Activated CD4-positive, alpha-beta T cell treated with anti-CD3 and anti-CD28 coated beads, Interleukin-2, amount 10 ng/mL, durations not matched to agents 7 days and 5 days (primary cell): ENCODE measurements at places on chromosomes 7 and 10.

GRCh38 chr10:70669015-70669414, 3.3 kb upstream of the ADAMTS14 start:
- no peak for DNase-seq

DNA sequence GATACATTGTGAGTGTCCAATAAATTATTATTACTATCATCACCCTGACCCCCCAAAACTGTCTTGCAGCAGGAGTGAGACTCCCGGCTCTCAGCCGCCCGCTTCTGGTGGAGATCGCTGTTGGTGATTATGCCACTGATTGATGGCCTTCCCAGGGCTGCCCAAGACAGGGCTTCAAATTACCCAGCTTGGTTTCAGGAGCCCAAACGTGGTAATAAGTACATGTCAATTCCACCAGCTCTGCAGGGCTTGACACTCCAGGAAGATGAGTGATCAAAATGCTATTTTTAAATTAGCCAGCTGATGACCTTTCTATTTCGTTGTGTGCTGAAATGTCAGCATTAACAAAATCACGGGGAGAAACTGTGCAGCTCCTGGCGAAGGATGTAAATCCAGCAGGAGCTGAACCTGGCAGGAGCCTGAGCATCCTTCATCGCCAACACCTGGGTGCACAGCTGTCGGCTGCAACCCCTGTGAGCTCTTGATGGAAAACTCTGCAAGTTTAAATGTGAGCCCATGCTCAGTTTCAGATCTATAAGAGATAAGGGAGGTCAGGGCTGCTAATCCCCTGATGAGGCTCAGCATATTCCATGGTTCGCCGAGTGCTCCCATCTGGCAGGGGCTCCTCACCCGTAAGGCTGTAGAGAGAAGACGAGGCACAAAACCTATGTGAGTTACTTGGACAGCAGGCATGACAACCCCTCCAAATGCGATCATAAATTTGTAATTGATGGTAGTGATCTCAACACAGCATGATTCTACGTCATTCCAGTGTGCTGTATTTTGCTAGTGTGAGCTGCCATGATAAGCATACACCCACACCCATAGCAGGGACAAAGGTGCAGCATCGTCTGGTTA, 446.3 kb downstream of the TCERG1L start:
- no peak for DNase-seq

GRCh38 chr7:4009211-4010060, 672.7 kb upstream of the FOXK1 start:
- DNase-seq, result no peak

GRCh38 chr10:69425041-69425440, 8.3 kb upstream of the TACR2 start:
- DNase-seq, result no peak

GRCh38 chr10:84341538-84341856, 13.1 kb downstream of the CCSER2 start:
- DNase-seq, result no peak

DNA sequence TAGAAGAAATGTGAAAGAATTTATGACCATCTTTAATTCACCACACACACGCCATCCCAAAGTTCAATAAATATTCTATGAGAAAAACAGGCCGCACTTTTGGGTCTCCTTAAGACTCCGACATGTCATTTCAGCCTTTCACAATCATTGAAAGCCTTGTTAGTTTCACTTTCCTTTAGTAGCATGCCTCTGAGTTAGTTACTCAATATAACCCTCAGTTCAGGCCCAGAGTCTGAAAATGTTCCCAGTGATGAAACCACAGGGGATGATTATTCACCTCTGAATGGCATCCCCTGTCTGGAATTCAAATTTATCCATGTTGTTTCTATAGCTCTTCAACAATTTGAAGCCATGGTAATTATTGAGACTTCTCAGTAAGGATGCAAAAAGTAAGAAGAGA, 278.1 kb upstream of the NRP1 start:
- no peak for DNase-seq

DNA sequence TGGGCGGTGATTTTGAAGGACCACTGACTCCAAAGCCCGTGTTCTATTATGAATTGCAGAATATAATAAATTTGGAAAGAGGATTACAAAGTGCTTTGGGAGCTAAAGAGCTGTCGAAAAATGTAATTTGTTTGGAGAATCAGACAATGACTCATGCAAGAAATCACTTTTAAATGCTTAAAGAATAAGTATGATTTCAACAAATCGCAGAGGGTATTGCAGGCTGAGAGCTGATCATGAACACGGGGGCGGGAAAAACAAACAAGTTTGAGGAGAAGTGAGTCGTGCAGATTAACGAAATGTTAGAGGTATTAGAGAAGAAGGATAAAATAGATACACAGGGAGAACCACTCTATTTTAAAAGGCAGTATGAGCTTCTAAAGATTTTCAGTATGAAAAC, 4.9 kb upstream of the HACD1 start:
- no peak for DNase-seq

GRCh38 chr7:44291066-44291732, 34.2 kb downstream of the CAMK2B start:
- DNase-seq, result no peak

GRCh38 chr7:36453769-36454168, 64.1 kb downstream of the ANLN start:
- no peak for DNase-seq

DNA sequence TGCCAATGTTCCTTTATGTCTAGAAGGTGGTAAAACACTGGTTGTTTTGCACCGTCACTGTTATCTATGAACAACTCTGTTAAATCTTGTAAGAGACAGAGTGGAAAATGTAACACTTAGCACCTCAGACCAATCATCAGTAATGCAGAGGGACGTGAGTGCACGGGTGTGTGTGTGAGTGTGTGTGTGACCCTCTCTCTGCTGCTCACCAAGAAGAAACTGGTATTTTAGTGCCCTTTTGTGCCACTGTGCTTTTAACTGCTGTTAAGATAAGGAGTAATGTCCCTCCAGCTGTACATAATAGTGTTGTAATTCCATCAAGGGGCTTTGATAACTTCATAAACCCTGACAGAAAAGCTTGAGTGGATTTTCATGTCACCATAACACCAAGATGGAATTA, 130.1 kb downstream of the CREB5 start:
- DNase-seq, result no peak

- no peak for DNase-seq
Observed at GRCh38 chr10:99558708-99559107, 26.0 kb downstream of the NKX2-3 start.

DNA sequence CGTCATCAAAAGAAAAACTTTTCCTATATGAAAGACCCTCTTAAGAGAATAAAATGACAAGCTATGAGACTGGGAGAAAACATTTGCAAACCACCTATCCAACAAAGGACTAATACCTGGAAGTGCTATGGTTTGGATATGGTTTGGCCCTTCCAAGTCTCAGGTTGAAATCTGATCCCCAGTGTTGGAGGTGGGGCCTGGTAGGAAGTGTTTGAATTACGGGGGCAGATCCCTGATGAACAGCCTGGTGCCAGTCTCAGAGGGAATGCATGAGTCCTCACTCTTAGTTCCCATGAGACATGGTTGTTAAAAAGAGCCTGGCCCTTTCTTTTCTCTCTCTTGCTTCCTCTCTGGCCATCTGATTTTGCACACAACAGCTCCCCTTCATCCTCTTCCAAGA, 6.3 kb downstream of the ALDH18A1 start:
- no peak for DNase-seq

GRCh38 chr10:28036587-28036986, 37.7 kb upstream of the ODAD2 start:
- no peak for DNase-seq

DNA sequence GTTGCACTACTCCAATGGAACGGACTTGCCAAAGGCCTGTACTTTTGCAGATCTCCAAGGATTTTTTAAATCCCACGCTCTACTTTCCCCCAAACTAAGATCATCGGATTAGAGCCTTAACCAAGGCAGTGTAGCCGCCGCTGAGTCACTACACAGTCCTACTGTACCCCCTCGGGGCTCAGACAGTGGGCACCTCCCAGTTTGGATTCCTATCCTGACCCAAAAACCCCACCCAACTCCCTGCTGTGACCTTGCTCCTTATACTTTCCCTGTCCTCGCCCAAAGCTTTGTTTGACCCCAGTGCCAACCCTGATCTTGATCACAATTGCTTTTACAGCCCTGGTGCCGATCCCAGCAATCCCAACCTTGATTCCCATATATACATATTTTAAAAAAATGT, 17.5 kb upstream of the PLAU start:
- no peak for DNase-seq

GRCh38 chr10:30750971-30751677, 121.6 kb upstream of the LYZL2 start:
- no peak for DNase-seq

GRCh38 chr7:150631866-150632864, at the start of gene GIMAP6:
Gene GIMAP6, minus strand, starts transcription at chr7:150632385. Its CDS starts 2,243 bp downstream, at chr7:150630142.
- peak; percentile 57 for DNase-seq

GRCh38 chr7:10860516-10860915, 113.2 kb upstream of the PHF14 start:
- DNase-seq, result no peak

- DNase-seq, result no peak
Observed at GRCh38 chr7:103764901-103765300, 224.6 kb downstream of the RELN start.

DNA sequence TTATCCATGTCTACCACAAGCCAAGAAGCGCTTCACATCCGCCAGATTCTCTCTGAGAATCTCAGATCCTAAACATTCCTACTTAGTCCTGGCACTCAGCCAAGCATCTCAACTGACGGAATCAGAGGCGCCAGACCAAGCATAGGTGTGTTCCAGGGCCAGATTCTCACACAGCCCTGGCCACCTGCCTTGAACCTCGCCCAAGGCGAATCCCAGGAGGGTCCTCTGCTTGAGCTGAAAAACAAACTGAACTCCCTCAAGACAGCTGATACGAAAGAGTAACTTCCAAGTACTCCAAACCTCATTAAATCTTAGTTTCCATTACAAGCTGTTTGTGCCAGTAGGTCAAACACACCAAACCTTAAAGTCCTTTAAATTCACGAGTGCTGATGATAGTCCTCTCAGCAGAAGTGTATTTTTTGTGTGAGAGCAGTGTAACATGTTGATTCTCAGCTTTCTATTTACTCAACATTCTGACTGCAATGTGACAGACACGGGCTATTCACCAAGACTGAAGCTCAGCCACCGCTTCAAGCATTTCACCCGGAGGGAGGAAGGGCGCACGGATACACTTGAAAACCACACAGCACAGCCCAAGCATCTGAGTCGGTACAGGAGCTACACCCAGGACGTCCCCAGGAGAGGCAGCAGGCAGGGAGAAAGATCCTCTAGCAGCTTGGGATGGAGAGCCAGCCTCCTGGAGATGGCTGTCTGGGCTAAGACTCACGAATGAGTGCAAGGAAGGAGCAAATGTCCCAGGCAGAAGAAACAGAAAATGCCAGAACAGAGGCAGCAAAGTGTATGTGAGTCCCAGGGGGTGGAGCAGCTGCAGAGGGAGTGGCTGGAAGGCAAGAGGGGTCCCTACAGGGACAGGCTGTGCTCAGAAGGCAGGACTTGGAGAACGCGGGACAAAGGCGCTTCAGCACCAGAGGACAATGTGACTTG, 6.0 kb downstream of the PARD3 start:
- no peak for DNase-seq

DNA sequence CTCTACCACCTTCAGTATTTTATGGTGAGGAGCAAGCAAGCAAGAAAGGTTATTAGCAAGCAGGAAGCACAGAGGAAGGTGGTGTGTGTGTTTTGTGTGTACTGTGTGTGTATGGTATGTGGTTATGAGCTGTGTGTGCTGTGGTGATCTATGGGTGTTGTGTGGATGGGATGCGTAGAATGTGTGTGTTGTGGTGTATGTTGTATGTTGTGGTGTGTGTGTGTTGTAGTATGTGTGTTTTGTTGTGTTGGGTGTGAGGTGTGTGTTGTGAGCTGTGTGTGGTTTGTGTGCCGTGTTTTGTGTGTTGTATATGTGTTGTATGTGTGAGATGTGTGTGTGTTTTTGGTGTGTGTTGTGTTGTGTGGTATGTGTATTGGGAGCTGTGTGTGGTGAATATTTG, 16.8 kb upstream of the IGFBP3 start:
- no peak for DNase-seq

- DNase-seq, result no peak
Observed at GRCh38 chr7:44348851-44349781, 23.7 kb upstream of the CAMK2B start.

GRCh38 chr7:1007901-1008300, 24.9 kb downstream of the CYP2W1 start:
- DNase-seq, result no peak

DNA sequence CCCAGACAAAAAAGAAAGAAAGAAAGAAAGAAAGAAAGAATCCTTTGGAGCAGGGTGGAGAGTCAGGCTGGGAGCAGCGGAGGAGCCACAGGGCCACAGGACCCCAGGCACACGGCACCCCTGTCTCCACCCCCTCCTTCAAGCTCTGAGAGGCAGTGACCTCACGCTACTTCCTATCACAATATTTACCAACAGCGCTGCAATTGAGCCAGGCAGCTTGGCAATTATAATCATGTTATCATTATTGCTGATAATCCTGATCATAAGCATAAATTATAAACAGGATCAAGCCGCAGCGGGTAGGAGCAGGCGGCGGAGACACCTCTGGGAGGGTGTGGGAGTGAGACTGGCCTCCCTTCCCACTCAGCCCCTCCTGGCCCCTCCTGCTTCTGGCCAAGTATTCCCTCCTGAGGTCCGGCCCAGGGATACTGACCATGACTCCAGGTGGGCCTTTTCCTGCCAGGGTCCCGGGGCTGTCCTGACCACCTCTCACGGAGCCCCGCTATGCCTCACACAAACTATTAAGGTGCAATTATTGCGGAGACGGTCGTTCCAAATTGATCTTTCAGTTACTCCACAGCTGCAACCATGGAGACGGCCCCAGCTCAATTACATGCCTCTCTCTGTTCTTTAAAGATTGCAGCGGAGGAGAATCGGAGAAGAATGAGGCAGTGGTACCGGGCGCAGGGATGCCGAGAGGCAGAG, 10.0 kb upstream of the GTF2IRD1 start:
- DNase-seq, result no peak

- DNase-seq, result no peak
Observed at GRCh38 chr7:41777894-41778596, 75.2 kb upstream of the INHBA start.

GRCh38 chr10:19929506-19930140, 113.4 kb downstream of the PLXDC2 start:
- no peak for DNase-seq
